ENCODE measurements at places on chromosomes 11 and 22.

DNA sequence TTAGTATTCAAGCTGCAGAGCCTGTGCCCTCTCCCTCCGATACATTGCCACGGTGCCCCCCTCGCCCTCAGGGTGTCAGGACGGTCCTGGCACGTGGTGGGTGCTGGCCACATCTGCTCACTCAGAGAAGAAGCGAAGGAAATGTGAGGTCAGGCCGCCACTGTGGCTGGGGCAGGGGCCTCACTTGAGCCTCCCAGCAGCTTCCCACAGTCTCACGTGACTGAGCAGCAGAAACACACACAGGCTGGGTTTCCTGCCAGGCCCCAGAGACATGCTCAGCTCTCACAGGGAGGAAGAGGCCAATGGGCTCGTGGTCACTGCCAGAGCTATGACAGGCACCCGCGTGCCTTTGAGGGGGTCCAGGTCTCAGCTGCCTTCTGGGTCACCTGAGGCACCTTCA is 37.9 kb upstream of the PRR5 start:
- DNase-seq: peak; percentile 71

DNA sequence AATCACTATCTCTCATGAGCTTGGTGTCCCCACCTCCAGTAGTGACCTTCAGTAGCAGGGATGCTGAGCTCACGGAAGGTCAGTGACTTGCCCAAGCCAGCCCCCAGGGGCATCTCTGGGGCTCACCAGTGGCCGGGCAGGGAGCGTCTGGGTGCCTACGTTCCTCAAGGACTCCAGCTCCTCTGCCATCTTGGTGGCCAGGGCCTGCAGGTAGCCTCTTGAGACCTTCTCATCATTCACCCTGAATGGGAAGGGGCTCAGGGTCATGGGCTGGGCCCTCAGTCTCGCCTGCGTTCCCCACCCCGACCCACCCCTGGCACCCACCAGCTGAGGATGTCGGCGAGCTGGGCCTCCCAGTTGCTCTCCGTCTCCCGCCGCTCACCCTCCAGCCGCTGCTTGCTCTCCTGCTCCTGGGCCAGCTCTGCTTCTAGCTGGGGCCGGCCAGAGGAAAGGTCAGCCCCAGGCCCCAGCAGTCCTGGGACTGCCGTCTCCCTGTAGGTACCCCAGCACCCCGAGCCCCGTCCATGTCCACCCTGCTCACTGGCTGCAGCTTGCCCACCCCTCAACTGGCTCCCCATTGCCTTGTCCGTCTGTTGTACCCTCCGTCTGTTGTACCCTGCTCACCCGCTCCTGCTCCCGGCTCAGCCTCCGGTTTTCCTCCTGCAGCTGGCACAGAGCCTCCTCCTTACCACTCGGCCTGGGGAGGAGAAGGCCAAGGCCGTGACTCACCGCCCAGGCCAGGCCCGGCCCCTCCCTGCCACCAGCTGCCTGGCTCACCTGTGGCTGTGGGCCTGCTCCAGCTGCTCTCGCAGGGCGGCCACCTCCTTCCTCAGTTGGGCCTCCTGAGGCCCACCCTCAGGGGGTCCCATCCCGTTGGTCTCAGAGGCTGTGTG is 9.5 kb downstream of the CDC42BPG start:
- DNase-seq: no peak

DNA sequence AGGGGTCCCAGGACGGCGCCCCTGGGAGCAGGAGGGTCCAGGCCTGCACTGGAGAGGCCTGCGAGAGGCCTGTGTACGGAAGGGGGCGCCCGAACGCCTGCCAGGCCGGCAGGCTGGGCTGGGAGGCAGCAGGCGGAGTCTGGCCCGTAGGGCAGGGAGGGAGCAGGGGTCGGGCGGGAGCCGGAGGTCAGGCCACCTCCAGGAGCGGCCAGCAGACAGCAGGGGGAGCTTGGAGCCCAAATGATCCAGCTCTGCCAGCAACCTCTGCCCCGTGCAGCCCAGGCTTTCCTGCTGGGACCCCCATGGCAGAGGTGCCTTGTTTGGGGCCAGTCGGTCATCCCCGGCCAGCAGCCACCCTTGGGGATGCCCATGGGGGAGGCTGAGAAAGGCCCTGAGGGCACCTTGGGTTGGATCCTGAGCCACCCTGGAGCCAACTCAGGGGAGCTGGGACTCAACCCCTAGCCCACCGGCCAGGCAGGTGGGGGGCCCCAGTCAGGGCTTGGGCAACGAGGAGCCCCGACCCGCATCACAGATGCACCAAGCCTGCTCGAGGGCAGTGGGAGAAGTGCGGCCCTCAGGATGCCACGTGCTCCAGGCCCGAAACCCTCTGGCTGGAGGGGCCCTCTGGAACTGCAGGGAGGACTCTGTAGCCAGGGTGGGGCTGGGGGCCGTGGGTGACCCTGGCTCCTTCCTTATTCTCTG is 9.6 kb upstream of the SYT8 start:
- DNase-seq: peak; percentile 46

DNA sequence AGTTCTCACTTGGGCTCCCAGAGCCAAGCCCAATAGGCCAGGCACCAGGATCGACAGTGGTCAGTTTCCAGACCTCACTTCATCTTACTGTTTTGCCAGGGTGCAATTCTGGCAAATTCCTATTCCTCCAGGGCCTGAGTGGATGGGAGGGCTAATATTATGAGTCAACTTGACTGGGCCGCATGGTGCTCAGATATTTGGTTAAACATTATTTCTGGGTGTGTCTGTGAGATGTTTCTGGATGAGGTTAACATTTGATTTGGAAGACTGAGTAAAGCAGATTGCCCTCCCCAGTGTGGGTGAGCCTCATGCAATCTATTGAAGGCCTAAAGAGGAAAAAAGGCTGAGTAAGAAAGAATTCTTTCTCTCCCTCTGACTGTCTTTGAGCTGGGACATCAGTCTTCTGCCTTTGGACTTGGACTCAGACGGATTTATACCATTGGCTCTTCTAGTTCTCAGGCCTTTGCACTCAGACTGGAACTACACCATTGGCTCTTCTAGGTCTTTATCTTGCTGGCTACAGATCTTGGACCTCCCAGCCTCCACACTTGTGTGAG is 132.9 kb upstream of the ZBED5 start:
- no peak for DNase-seq

- DNase-seq: peak; percentile 42
These were observed 585 bp downstream of the THYN1 start for GRCh38 chr11:134252346-134253187.

DNA sequence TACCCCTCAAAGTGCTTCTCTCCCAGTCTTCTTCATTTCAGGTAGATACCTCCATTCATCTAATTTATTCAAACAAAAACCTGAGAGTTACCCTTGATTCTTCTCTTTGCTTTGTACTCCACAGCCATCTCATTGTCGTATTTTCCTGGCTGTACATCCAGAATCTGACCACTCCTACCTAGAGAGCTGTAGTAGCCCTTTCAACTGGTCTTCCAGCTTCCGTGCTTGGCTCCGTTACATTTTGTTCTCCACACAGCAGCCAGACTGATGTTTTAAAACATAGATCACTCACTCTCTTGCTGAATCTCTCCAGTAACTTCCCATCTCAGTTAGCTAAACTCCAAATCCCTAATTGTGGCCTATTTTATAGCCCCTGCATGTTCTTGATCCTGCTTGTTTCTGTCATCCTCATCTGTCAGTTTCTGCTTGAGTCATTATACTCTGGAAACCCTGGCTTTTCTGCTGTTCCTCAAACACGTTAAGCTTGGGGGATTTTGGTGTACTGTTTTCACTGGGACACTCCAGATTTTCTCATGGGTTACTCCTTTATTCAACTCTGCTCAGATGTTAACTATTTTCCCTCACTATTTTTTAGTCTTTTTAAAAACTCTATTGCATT is 7.4 kb downstream of the SPCS2 start:
- peak; percentile 55 for DNase-seq

DNA sequence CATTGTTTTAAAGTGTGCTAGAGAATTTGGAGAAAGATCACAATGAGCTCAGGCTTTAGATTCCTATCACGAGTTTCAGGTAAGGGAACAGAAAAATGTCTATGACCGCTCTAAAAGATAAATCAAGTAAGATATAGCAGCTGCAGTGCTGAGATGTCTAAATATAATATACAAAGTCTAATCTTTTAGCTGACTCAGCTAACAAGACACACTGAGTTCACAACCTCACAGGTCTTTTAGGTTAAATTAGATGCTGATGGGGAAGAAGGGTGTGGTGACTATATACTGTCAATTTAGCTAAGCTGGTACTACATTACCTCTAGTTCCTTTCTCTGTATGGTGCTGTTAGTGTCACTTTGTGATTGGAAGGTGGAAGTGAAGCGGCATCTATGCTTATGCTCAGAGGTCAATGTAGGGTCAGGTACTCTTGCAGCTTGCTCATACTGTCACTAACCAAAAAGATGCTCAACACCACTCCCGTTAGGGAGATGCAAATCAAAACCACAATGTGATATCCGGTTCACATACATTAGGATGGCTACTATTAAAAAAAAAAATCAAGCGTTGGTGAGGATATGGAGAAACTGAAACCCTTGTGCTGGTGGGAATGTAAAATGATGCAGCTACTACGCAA is 283.5 kb downstream of the SWAP70 start:
- no peak for DNase-seq

DNA sequence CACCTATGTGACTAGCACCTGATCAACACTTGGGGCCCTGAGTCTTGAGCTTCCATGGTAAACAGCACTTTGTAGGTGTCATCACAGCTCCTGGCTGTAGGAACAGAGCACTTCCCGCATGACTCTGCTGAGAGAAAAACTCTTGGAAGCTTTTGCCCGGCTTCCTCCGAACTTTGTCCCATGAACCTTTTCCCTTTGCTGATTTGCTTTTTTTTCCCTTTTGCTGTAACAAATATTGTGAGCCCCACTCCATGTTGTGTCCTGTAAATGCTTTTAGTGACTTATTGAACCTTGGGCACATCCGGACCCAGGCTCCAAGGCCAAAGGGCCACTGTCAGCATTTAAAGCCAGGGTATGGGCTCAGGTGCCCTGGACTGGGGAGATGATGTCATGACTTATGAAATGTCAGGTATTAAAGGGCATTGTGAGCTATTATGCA is 391.1 kb downstream of the TENM4 start:
- no peak for DNase-seq

GRCh38 chr22:43126501-43127165 is 16.1 kb downstream of the BIK start:
- DNase-seq: peak; percentile 78

- peak; percentile 7 for DNase-seq
These were observed 682 bp downstream of the ATM start for GRCh38 chr11:108223348-108224149.

GRCh38 chr11:111494040-111494439 is 18.1 kb downstream of the BTG4 start:
- DNase-seq: no peak

DNA sequence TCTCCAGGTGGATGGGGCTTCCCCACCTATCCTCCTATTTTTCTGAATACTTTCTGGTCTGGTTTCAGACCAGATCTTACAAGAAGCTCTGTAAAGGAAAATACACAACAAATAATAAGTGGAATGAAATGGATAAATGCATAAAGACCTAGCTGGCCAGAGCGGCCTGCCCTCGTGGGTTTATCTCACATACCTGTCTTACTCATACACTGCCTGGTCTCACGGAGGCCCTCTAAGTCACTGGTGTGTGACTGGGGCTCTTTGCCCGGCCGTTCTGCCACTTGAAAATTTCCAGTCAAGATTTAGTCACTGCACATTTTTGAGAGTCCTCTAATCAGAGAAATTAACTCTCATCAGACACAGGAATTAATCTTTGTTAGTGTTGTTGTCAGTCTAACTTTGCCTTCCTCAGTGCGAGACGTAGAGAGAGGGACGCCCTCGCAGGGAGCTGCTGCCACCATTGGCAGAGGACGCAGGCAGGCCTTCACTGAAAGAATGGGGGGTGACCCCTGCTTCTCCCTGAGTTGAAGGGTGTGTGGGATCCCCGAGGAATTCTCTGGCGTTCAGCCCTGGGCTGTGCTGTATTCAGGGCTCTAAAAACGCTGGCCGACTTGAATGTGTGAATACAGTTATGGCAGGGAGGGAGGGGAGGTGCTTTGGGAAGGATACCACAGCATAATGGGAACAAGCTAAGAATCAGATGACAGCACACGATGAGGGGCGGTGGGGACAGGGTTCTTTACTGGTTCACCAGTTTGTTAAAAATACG is 46.3 kb upstream of the CADM1 start:
- DNase-seq: no peak

- DNase-seq: no peak
These were observed 51.6 kb downstream of the NTM start for GRCh38 chr11:131422029-131422428.

- peak; percentile 38 for DNase-seq
These were observed 26.0 kb downstream of the SLC22A6 start for GRCh38 chr11:62958547-62959421.

DNA sequence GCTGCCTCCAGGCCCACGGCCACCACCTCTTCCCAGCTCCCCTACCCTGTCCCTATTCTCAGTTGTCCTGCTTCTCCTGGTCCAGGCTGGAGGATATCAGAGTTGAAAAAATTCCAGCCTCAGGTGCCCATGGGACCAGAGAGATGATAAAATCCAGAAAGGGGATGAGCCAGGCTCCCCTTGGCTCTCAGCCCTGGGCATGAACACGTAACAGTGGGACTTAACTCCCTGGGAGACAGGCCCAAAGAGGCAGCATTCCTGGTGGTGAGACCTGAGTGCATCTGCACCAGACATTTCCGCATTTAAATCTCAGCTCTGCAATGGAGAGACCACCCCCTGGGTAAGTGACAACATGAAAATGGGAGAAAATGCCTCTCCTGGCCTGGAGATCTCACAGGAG is 10.4 kb upstream of the SLC39A13 start:
- no peak for DNase-seq

Data from lung microvascular endothelial cell (primary cell).